ENCODE measurements at places on chromosomes 12 and 14.

GRCh38 chr12:98127336-98127679 is 388.1 kb upstream of the TMPO start:
- DNase-seq, result no peak

- DNase-seq, result no peak
Observed at GRCh38 chr14:92400579-92401444, 77.8 kb downstream of the SLC24A4 start.

- DNase-seq, result no peak
Observed at GRCh38 chr12:28876196-28876798, 272.8 kb upstream of the FAR2 start.

- DNase-seq, result no peak
Observed at GRCh38 chr12:3140284-3140683, 63.1 kb downstream of the TSPAN9 start.

DNA sequence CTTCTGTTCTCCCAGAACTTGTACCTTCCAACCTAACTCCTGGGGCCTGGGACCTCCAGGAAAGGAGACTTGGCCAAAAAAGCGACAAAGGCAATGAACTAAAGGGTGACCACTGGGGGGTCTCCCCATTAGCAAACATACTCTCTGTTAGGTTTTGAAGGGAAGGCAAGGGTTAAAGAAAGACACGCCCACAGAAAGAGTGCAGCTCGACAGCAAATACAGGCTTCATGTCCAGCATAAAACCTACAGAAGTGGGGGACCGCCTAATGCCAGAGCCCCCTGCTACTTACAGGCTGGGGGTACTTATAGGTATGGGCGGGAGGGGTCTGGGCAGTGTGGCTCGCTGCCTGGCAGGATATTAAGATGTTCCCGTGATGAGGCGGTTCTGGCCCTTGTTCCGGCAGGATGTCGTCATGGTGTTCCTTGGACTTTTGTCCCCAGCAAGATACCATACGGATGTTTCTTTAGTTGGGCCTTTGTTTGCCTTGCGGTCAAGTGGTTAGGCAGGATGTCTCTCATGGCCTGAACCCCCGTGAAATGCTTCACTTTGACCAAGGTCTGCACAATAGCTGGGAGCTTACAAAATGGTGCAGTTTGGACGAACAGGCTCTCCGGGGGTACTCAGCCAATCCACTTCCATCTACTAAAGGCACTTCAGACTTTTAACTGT is 53.4 kb downstream of the PRMT8 start:
- DNase-seq, result no peak

GRCh38 chr12:117361347-117361751 is at the start of gene NOS1:
NOS1 (minus strand) TSS chr12:117361626; CDS start chr12:117331069, 30,557 bp downstream.
- no peak for DNase-seq

DNA sequence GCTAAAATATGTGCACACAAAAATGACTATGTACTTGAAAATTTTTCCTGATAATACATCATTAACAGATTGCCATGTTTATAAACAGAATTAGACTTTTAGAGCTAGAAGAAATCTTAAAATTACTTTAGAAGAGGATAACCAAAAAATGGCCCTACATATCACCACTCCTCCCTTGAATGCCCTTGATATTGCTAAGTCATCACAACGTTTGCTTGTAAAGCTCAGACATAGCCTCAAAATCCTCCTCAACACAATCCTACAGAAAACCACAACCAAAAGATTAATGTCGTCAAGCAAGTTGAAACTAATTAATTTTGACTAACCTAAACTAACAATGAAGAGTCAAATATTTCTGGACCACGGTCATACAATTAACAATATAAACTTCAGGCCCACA is 19.4 kb upstream of the NAA30 start:
- no peak for DNase-seq

DNA sequence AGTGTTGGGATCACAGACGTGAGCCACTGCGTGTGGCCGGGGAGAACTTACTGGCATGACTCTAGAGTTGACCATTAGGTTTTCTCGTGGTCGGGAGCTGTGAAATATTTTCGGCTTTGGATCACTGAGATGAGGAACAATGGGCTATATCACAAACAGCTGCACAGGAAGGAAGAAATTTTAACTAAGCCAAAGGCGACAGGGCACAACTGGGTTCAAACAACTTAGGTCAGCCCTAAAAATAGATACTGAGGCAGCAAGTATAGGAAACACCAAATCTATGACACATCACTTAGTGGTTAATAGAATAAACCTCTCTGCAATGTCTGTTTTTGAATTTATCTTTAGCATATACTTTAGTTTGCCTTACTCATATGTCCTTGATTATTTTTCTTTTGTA is 162.9 kb downstream of the LRIG3 start:
- no peak for DNase-seq

GRCh38 chr14:24439830-24440605 is 2.6 kb downstream of the SDR39U1 start:
- DNase-seq, result no peak

DNA sequence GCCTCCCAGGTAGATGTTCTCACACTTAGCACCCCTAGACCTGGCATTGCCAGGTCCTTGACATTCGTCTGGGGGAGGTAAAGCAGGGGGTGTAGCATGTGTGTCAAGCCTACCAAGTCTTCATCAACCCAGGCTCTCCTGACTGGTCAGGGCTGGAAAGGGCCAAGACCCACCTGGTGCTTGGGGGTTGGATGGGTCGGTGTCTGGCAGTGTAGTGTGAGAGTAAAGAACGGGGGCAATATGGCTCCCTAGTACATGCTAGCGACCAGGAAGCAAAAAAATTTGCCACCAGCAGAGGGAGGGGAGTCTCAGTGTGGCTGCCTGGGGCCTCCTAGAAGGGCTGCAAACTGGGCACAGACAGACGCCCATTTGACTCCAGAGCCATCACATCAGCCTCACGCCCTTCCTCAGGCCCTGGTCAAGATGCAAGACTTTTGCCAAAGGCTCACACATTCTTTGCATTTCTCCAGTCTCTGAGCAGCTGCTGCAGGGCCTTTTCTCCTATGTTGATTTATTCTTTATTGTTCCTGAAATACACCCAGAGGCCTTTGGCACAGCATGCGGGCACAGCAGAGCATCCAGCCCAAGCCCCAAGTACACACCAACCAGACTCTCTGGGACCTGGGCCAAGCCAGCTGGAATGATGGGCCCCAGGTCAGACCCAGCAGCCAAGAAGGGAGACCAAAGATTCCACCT is 38.3 kb upstream of the PNMA1 start:
- no peak for DNase-seq

DNA sequence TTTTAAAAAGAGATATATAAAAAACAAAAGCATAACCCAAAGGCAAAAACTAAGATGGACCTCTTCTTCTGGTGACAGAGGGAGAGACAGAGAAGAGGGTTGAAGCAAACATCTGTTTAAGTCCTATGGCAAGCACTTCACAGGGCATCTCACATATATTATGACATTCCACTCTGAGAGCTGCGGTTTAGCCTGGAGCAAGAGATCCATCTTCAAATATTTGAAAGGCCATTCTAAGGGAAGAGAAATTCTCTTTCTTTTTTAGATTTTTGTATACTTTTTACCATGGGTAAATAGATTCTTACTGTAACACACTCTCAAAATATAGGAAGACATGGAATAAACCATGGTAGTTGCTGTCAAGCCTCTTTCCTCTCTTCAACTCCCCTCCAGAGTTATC is 204.1 kb downstream of the GXYLT1 start:
- no peak for DNase-seq

GRCh38 chr14:78950649-78951048 is 780.5 kb downstream of the NRXN3 start:
- DNase-seq, result no peak

GRCh38 chr14:21063479-21063878 is 5.9 kb downstream of the RNASE8 start:
- no peak for DNase-seq

Data from stimulated activated CD8-positive, alpha-beta memory T cell treated with anti-CD3 and anti-CD28 coated beads, Interleukin-2, amount 100 ng/mL, for 1 hour (primary cell).